Right ventricle myocardium inferior (tissue), 1 donor: ENCODE measurements at places on chromosomes 1 and 21. TPM values are rescaled to one million over a fixed set of nuclear protein-coding genes. Genes with fewer than 3 reads are reported as not detected.
A peak's percentile ranks its signal among the peaks of the same experiment; 100 is the strongest.

- no peak for DNase-seq
Measured at GRCh38 chr1:230680300-230681025, 33.5 kb downstream of the AGT start.

DNA sequence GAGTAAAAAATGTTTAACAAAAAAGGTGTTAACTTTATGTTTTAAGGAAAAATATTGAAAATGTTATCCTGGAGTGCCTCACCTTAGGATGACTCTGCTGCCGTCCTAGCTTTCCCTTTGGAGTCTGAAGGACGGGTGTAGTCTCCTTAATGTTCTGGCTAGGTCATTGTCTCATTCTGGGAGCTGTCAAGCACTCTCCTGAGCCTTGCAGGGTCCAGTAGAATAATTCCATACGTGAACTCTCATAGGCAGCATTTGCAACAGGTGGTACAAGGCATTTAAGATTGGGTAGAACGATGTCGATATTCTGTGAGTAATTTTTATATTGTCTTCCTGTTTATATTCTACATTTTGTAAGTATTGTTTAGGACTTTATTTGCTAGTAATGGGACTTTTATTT lies 283.6 kb upstream of the C1orf105 start:
- no peak for DNase-seq

GRCh38 chr1:50348449-50349241 lies 74.6 kb downstream of the DMRTA2 start:
- no peak for DNase-seq

The FMOD gene
- total RNA-seq: 7.7 TPM

DNA sequence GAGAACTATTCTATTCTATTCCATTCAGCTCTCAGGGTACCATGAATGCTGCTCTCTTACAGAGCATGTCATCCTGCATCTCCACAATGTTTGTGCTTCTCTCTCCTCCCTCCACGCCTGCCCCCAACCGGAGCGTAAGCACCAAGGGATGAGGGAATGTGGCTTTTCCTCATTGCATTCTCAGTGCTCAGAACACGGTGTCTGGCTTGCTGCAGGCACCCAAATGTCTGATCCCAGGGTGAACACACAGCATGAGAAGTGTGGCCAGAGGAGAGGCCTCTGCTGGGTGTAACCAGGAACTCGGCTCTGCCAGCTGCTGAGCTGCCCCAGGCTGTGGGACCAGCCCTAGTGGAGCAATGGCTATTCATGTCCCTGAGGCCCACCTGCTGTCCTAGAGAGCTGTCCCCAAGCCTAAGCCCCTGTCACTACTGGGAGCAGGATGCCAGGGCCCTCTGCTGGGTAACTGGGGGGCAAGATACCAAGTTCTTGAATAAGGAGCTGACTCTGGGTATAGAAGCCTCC lies 38.3 kb downstream of the OLFML2B start:
- no peak for DNase-seq

The NOTCH2 gene
- 21.4 TPM for total RNA-seq

The TTC39A gene
- 22.7 TPM for total RNA-seq

- no peak for DNase-seq
Measured at GRCh38 chr1:107378866-107379265, 238.0 kb downstream of the NTNG1 start.

The VASH2 gene
- 1.4 TPM for total RNA-seq

The CD1D gene
- total RNA-seq: 1.5 TPM

DNA sequence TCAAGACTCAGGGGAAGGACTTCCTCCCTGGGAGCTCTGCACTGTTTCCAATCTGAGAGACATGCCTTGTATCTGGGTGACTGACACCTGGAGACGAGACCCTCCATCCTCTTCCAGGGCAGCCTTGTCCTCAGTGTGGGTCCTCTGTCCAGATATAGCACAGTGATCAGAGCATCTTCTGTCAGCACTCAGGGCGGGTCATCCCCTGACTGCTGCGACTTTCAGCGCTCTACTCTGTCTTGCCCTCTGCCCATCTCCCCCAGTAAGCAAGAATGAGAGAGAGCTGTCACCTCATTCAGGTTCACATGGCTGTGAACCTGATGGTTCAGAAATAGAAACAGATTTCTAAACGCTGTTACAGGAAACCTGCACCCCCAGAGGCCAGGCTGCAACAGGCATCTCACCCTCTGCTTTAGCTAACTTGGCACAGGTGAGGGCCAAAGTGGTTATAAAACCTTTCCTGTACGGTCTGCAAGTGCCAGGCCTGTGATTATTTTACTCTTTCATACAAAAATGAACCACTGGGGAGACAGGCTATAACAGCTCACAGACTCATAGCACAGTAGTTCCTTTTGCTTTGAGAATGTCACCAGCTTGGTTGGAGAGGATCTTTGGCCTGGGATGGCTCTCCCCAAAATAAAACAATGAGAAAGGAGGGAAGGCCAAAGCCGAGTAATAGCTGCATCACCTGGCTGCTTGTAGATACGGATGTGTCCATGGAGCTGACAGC lies 11.4 kb upstream of the TENT5C start:
- no peak for DNase-seq

GRCh38 chr1:76285578-76286135 lies 211.1 kb downstream of the ST6GALNAC3 start:
- DNase-seq: no peak

DNA sequence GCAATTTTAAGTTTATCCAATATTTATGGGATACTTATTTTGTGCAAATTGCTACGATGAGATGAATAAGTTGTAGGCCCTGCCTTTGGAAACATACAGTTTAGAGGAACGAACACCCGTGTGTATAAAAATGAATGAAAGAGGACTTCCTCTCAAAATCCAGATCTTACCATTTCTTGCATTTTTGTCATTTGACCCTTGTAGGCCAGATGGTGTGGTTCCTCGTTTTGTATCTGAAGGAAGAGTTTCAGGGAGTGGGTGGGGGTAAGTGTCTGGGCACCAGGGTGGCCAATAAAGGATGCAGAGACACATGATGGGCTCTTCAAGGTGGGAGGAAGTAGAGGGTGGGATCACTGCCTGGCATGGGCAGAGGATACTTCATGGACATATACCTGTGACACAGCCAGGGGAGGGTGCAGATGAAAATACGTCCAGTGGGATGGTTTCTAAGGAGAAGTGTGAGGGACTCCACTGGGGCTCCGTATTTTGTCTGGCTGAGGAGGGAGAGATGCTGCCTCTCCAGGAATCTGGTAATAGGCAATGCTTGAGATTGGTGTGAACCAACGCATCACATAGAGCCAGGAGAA lies 14.4 kb downstream of the MAPKAPK2 start:
- no peak for DNase-seq

The TCHHL1 gene
- total RNA-seq: not detected

The EPHA8 gene
- total RNA-seq: not detected

- DNase-seq: no peak
Measured at GRCh38 chr1:206891412-206891811, 5.8 kb upstream of the IL24 start.

DNA sequence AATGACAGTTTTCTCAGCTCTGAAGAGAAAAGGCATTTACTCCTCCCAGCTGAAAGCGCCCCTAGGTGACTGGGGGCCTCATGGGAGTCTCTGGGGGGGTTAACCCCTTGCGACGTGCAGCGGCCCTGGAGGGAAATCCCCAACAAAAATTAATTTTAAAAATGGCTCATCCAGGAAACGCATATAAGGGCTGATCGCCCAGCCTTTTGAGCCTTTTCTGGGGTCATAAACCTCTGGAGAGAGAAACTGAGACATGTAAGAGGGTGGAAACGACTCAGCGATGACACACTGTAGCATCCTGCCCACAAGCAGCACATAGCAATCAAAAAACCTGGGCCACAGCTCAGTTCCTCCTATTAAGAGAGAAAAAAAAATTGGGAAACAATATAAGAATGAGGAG lies 20.4 kb upstream of the HPDL start:
- DNase-seq: no peak

- no peak for DNase-seq
Measured at GRCh38 chr1:212981025-212981495, 30.7 kb downstream of the VASH2 start.

GRCh38 chr1:80656014-80656636 lies 1144.6 kb upstream of the ADGRL2 start:
- DNase-seq: no peak

DNA sequence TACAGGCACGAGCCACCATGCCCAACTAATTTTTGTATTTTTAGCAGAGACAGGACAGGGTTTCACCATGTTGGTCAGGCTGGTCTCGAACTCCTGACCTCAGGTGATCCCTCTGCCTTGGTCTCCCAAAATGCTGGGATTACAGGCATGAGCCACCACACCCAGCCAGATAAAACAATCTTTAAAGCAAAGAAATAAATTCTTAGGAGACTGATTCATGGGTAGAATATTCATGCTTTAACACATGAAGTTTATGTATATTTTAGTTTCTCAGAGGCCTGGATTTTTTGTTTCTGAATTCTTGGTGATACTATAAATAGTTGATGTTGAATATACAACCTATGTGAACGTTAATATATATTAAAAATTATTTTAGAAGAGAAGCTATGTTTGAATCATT lies 127.4 kb upstream of the KIAA1614 start:
- DNase-seq: no peak

GRCh38 chr1:170672316-170672715 lies 8.4 kb downstream of the PRRX1 start:
- no peak for DNase-seq

The ACTL8 gene
- not detected for total RNA-seq

- no peak for DNase-seq
Measured at GRCh38 chr1:217495249-217495648, 135.6 kb downstream of the GPATCH2 start.

DNA sequence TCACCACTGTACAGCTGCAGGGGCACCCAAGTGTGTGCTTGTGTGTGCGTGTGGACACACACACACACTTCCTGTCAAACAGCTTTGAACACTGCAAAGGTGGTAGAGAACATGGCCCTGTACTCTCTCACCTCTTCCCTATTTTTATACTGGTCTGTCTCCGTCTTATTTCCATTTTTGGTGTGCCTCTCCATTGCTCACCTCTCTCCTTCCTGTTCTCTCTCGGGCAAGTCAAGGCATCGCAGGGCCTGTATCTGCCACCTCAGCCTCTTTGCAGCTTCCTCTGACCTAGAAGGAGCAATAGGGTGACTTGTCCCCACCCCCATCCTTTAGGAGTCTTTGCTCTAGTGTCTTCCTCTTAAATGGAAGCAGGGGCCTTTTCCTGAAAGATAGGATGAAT lies 2.2 kb downstream of the SMCP start:
- DNase-seq: no peak

- no peak for DNase-seq
Measured at GRCh38 chr21:45827881-45828579, 153.5 kb upstream of the COL6A1 start.

- no peak for DNase-seq
Measured at GRCh38 chr1:181737056-181737455, 253.7 kb downstream of the CACNA1E start.

- no peak for DNase-seq
Measured at GRCh38 chr1:37171691-37172090, 137.4 kb upstream of the GRIK3 start.

DNA sequence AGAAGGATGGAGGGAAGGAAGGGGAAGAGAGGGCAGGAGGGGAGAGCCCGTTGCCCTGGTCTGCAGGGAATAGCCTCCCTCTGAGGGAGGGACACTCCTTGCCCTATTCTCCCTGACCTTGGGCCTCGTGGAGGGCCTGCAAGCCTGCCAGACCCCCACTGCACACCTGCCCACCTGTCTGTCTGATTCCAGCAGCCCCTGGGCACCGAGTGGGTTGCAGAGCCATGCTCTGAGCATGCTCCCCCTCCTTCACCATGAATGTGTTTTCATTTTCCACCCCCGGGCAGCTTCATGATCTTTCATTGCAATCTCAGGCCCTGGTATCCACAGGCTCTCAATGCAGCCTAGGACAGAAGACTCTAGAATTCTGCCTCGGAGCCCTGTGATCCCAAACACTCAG lies 5.1 kb upstream of the NPHP4 start:
- peak; percentile 11 for DNase-seq

The OPRD1 gene
- not detected for total RNA-seq

The AGMAT gene
- total RNA-seq: 0.11 TPM

GRCh38 chr1:176479971-176480370 lies 17.0 kb downstream of the PAPPA2 start:
- DNase-seq: no peak

The DYNLT5 gene
- 1.6 TPM for total RNA-seq

The GFI1 gene
- 0.08 TPM for total RNA-seq

GRCh38 chr1:67393737-67394136 lies 36.5 kb downstream of the SERBP1 start:
- no peak for DNase-seq

- no peak for DNase-seq
Measured at GRCh38 chr1:214472364-214472763, 79.0 kb downstream of the PTPN14 start.

DNA sequence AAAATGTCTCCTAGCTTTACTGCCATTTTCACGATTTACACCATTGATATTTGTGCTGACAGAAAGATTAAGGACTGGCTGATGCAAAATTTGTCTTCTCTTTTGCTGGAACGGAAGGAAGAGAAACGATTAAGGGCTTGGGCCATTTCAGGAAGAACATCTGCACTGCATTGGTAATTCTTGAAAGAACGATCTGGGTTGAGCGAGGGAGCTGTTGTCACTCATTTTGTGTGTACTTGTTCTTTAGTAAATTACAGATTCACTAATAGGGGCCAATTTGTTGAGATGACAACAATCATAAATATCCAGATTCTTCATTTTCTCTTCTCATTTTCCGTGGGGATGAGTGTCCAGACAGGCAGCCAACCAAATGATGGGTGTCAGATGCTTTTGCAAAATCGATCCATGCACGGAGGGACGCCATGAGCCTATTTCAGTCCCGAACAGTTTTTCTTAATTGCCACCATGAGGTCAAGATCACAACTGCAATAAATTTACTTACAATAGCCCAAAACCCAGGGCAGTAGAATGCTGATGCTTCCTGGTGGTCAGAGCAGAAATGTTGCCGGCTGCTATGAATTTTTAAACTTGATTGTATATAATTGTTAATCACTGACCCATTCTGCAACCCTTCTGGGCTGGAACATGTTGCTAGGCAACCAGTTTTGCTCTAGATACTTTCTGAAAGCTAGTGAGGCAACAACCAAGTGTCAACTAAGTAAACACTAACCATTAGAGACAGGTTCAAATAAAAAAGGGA lies 132.4 kb upstream of the TIAM1 start:
- no peak for DNase-seq

GRCh38 chr1:41414716-41415306 lies 53.6 kb downstream of the FOXO6 start:
- DNase-seq: peak; percentile 9

DNA sequence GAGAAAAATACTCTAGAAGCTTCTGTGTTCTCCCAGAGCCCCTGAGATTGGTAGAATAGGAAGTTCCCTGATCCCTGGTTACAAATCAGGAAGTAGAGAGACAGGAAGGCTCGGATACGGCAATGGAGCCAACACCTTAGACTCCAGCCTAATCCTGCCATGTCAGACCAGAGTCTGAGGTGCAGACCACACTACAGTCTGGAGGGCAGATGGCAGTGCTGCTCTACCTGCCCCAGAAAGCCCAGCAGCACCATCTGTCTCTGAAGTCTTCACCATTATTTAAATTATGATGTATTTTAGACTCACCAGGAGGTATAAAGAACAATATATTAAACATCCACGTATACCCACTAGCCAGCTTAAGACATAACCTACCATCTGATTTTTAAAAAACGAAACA lies 93.0 kb downstream of the MTR start:
- no peak for DNase-seq
